ENCODE measurements at places on chromosomes 4 and X. TPM values are rescaled to one million over a fixed set of nuclear protein-coding genes. Genes with fewer than 3 reads are reported as not detected.

DNA sequence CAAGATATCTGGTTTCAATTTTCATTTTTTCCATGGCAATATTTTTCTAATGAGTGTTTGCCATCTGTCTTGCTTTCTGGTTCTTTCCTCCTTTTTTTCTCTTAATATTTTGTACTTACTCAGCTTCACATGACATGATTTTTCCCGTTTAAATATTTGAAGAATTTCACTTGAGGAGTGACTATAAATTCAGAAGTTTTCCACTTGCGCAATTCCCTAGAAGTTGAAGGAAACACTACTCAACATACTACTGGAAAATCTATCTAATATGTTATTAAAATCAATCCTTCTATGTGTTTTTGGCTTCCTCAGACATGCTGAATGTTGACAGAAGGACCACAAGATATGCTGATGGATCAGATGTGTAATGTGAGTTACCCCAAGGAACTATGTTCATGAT, 36.8 kb upstream of the BANK1 start:
- DNase-seq = no peak

TCEAL4 gene
- 29.3 TPM for total RNA-seq

GRCh38 chrX:78653118-78653822, 5.9 kb downstream of the RTL3 start:
- DNase-seq = no peak

DNA sequence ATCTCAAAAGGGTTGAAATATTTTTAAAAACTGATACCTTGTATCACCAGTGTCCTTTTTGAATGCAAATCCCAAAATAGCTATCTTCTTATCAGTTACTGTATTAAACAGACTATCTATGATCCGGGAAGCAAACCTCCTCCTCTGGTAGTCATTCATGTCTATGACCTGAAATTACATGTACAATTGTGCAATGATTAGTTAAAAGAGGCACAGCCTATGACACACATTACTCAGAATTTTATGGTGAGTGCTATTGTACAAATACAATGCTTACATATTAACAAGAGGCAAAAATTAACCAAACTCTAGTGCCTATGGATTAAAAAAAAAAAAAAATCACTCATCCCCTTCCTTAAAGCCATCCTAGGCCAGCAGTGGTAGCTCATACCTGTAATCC, 21.7 kb downstream of the UGDH start:
- DNase-seq = no peak

XG gene
- not detected for total RNA-seq

DNA sequence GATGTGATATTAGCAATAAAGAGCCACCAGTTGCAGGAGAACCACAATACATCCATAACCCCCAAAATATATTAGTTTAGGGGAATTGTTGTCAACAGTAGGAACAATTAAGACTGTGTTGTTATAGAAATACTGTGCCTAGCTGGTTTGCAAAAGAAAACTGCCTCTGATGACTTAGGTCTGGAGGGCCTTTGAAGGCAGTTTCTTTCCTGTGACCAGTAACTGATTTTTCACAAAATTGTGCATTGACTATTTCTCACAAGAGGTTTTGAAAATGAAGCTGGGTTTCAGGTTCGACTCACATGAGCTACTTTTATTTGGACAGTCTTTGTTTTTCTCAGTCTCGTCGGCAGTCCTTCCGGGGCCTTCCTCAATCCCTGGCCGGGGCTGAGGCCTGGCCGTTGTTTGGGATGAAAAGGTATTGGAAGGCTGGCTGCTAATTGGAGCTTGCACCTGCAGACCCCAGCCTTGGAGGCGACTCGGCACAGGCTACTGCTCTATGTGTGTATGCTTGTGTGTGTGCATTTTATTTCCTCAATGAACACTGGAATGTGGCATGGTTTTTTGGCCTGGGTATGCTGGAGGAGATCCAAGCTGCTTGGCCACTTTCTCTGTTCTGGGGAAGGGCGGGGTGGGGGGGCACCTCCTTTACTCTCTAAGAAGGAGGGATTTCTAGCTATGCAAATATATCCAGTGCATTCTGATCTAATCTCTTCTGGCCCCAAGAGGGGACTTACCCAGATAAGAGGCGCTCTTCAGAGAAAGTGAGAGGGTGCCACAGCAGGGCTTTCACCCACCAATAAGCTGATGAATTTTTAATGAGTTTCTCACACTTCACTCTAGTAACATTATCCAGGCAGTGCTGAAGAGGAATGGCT, 49.5 kb upstream of the LNX1 start:
- no peak for DNase-seq

RPGR gene
- total RNA-seq = 1.6 TPM

GABRE gene
- 2.1 TPM for total RNA-seq
